Stimulated activated CD4-positive, alpha-beta T cell treated with anti-CD3 and anti-CD28 coated beads, Interleukin-15, amount 100 ng/mL, for 24 hours (primary cell): ENCODE measurements at places on chromosomes 6 and 20.
A peak's percentile ranks its signal among the peaks of the same experiment; 100 is the strongest.

DNA sequence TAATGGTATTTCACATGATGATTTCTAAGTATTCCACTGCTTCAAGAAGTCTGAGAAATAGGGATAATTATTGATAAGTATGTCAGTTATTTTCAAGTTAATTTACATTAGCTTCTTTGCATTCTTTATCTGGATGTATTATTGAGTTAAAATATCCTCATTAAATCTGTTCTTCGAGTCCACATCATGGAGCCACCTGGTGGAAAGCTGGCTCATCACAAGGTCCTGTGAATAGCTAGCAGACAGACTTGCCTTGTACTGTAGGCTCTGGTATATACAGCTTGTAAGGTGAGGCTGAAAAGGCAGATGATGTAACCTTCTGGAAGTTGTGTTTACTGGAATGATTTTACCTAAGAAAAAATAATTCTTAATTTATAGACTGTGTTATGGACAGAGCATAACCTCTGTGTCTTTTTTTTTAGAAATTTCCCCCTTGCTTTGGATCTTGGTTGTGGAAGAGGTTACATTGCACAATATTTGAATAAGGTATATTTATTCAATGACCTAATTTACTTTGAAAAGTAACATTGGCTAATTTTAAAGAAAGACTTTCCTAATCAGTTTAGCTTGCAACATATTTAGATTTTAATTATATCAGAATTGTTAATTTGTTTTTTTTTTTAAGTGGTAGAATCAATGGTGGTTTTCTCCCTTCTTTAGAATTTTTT, 3.5 kb downstream of the NDUFAF5 start:
- DNase-seq: peak; percentile 45

DNA sequence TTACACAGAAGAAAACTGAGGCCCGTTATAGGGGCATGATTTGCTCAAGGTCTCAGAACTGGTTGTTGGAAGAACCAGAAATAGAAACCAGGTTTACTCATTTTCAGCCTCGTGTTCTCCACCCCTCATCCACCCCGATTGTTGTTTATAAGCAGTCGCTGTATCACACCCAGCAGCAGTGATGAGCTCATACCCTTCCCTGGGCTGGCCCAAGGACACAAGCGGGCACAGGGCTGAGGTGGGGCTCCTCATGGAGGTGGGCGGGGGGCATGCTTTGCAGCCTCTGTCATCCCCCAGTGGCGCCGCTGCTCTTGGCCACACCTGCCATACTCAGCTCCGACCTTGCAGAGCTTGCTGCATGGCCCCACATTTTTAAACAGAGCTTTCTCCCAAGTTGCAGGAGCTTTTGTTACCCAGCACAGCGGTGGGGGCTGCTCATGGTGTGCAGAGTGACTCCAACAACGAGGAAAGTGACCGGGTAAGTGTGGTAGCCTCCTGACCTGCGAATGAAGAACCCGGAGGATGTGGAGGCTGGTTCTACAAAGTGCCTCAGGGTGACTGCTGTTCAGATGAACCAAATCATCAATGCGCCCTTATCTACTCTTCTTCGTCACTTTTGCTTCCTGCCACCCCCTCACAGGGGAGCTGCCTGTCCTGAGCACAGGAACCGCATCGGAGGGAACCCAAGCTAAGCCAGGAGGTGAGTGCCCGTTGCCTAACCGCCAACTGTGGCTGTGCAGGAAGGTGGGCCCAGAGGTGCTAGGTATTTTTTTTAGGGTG, 43.6 kb upstream of the NKX2-2 start:
- DNase-seq: peak; percentile 44

GRCh38 chr6:143490244-143490643, 21.3 kb downstream of the FUCA2 start:
- no peak for DNase-seq

- no peak for DNase-seq
Measured at GRCh38 chr6:140713495-140713894, 1339.0 kb upstream of the CITED2 start.

DNA sequence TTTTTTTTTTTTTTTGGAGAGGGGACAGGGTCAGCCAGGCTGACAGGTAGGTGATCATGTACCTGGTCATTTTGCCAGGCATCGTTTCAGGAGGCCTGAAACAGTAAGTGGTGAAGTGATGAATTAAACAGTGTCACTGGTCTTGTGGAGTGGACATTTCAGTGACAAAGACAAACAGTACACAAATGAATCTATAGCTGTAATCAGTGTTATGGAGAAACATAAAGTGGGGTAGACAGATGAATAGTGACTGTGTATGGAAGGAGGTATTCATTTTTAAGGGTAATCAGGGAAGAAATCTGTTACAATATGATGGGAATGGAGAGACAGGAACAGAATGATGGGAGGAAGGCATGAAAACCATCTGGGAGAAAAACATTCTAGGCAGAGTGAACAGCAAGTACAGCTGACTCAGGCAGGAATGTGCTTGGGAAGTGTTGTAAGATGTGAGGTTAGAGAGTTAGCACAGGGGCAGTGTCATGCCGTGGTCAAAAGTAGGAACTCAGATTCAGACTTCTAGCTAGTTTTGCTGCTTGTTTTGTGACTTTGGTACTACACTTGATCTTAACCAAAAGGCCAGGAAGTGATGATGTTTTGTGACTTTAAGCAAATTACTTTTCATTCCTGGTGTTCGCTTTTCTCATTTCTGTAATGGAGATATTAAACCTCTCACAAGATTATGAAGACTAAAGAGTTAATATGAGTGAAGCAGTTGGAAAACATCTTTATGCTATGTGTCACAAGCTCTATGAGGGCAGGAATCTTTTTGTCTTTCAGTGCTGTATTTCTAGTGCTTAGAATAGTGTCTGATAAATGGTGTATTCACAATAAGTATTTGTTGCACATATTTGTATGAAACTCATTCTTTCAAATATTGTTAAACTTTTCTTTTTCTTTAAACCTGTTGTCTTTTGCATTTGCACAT, 43.4 kb downstream of the QKI start:
- no peak for DNase-seq

DNA sequence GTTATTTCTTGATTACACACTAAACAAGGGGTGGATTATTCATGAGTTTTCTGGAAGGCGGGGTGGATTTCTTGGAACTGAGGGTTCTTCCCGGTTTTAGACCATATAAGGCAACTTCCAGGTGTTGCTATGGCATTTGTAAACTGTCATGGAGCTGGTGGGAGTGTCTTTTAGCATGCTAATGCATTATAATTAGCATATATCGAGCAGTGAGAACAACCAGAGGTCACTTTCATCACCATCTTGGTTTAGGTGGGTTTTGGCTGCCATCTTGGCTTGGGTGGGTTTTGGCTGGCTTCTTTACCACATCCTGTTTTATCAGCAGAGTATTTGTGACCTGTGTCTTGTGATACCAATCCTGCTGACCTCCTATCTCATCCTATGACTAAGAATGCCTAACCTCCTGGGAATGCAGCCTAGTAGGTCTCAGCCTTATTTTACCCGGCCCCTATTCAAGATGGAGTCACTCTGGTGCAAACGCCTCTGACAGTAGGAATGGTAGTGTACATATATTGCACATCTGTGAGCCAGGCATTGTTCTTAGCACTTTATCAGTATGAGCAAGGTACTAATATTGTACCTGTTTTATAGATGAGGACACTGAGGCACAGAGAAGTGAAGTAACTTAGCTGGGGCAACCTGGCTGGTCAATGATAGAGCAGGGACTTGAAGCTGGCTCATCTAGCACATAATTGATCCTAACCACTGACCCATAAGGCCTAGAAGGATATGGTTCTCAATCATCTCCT, 203.7 kb downstream of the NFATC2 start:
- DNase-seq: no peak

DNA sequence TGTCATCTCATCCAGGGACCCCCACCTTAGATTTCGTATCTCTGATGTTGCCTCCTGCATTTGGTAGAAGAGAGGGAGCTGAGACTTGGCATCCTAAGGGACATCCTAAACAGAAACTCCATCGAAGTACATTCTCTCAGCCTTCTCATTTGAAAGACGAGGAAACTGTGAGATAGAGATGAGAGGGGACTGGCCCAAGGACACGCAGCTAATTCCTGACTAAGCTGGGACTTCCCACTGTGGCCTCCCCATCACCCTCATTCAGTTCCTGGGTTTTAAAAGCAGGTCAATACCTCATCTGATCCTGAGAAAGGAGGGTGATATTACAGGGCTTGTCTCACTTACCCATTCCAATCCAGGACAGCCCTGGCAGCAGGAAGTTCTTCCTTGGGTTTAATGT, 855 bp upstream of the WFDC5 start:
- no peak for DNase-seq

DNA sequence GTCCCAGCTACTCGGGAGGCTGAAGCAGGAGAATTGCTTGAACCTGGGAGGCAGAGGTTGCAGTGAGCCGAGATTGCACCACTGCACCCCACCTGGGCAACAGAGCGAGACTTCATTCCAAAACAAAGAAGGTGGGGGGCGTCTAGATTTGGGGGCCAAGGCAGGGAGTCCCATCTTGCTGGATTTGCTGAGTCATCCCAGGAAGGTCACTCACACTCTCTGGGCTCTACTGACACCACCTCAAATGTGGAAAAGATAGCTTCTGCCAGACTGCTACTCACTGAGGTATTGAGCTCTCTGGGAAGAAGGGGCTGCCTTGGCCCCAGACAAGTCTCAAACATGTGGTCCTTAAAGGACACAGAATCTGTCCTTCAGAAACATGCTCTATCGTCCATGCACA, 74.3 kb downstream of the RIPOR3 start:
- DNase-seq: no peak

GRCh38 chr6:162050579-162050978, 677.0 kb downstream of the PRKN start:
- no peak for DNase-seq

GRCh38 chr6:38266921-38267354, 372.8 kb downstream of the BTBD9 start:
- no peak for DNase-seq

DNA sequence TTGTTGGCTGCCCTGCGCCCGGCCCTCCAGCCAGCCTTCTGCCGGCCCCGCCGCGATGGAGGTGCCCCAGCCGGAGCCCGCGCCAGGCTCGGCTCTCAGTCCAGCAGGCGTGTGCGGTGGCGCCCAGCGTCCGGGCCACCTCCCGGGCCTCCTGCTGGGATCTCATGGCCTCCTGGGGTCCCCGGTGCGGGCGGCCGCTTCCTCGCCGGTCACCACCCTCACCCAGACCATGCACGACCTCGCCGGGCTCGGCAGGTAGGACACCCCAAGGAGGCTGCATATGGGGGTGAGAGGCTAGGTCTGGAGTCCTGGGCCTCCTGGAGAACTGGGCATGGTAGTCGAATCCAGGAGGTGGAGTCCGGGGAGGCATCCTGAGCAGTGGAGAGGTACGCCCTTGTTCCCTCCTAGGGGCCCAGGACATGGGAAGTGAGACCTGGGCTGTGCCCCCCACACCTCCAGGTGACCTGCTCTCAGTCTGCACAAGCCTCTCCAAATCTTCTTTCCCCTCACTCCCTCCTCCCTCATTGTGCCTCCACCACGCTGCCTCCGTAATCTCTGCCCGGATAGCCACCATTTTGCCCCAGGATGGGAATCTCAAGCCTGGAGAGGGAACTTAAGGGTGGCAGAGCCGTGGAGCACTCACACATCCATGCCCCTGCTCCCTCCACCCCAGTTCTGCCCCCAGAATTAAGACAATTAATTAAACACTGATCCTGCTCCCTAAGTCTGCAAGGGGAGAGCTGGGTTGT, 541 bp downstream of the CDC25B start:
- DNase-seq: no peak

DNA sequence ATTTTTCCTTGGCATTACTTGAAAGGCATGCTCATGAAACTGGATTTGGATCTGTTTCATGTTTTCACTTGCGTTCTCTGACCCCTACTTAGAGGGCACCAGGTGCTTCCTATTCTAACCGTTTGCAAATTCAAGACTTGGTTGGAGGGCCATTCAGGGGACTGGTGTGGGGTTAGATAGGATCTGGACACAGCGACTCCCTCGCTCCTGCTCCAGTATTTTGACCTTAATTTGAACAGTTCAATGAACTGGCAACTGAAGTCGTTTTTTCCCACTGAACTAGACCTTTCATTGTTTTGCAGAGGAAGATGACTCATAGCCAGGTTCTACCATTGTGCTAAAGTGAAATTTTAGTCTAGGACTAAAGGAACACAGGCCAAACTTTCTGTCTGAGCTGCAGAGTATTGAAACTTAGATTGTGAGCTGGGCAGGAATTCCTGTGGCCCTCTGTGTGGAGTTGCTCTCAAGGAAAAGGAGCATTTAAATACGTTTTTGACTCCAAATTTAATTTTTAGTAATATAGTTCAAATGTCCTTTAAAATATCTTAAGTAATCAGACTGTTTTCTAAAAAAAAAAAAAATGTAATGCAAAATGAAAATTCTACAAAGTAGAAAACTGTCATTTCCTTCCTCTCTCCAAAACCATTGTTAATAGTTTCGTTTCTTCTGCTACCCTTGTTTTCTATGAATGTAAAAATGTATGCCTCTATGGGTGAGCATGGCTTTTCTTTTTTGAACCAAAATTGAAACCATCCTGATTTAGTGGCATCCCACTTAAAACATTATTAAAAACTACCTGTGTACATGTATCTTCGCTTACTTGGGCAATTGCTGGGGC, 64.8 kb downstream of the UTRN start:
- no peak for DNase-seq

- no peak for DNase-seq
Measured at GRCh38 chr6:45951321-45952167, 64.1 kb downstream of the CLIC5 start.

DNA sequence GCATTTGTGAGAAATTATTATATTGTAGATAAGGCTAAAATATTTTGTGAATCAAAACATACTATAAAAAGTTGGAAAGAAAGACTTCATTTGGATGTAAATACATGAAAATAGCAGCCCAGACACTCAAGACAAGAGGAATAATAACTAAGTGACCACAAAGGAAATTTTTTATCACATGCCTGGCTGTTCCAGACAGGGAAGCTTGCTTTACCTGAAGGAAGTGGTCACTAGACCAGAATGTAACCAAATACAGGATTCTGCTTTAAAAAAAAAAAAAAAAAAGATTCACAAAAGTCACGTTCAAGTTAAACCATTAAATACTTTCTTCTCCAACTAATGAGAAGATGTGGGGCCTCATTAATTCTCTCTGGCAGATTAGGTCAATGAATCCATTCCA, 9.3 kb upstream of the HLA-DQB2 start:
- no peak for DNase-seq

- DNase-seq: no peak
Measured at GRCh38 chr6:14826456-14826855, 419.4 kb upstream of the JARID2 start.

GRCh38 chr20:41222296-41222695, 85.0 kb downstream of the PLCG1 start:
- DNase-seq: no peak

GRCh38 chr20:22460231-22460630, 124.1 kb downstream of the FOXA2 start:
- no peak for DNase-seq
